ENCODE measurements at places on chromosomes 2 and 18.

GRCh38 chr2:196427986-196428634 is 211.4 kb upstream of the CCDC150 start:
- no peak for DNase-seq

GRCh38 chr2:217166241-217166850 is 306.5 kb upstream of the TNP1 start:
- peak; percentile 23 for DNase-seq

- DNase-seq, result no peak
Observed at GRCh38 chr2:224492531-224492930, 90.6 kb upstream of the FAM124B start.

- DNase-seq, result no peak
Observed at GRCh38 chr18:53859764-53860163, 364.7 kb downstream of the MBD2 start.

GRCh38 chr2:20476950-20477349 is 30.1 kb downstream of the RHOB start:
- no peak for DNase-seq

DNA sequence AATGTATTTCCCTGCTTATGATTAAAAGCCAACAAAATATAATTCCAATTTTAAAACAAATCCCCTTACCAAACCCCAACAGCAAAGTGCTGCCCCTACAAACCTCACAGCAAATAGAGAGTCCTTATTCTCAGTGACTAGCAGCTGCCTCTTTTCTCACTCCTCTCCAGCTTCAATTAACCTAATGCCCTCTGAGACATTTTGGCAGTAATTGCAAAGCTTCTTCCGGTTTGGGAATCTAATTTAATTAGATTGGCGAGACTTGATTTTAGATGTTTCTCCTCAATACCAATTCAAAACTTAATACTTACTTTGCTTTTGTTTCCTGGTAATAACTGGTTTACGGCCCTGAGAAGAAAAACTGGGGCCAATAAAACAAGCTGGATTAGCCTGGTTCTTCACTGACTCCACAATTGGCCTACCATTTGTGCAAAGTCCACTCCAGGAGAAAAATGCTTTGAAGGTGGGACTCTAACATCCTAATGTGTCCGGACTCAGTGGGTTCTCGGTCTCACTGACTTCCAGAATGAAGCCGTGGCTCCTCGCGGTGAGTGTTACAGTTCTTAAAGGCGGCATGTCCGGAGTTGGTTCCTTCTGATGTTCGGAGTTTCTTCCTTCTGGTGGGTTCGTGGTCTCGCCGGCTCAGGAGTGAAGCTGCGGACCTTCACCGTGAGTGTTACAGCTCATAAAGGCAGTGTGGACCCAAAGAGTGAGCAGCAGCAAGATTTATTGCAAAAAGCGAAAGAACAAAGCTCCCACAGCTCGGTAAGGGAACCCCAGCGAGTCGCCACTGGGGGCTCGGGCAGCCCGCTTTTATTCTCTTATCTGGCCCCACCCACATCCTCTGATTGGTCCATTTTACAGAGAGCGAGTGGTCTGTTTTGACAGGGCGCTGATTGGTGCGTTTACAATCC is 52.8 kb downstream of the SLC35F5 start:
- no peak for DNase-seq

GRCh38 chr2:164877927-164878326 is 36.3 kb upstream of the COBLL1 start:
- DNase-seq, result no peak

GRCh38 chr2:146392186-146392585 is 1452.6 kb upstream of the ACVR2A start:
- DNase-seq, result no peak

GRCh38 chr2:226403369-226403768 is 396.3 kb downstream of the IRS1 start:
- no peak for DNase-seq

- DNase-seq, result no peak
Observed at GRCh38 chr18:33593261-33593660, 15.2 kb downstream of the ASXL3 start.

DNA sequence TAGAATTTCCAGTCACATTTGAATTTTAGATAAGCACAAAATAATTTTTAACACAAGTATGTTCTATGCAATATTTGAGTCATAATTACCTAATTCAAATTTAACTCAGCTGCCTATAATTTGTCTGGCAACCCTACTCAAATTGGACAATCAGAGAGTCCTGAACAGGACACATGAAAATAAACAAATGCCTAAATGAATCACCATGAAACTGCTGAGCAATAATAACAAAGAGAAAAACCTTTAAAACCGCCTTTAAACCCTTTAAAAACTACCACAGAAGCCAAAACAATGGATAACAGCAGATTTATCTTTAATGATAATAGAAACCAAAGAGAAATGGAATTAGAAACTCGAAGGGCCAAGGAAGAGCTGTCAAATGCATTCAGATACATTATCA is 39.5 kb downstream of the ARL4C start:
- no peak for DNase-seq

- no peak for DNase-seq
Observed at GRCh38 chr2:172578054-172578453, 22.2 kb downstream of the PDK1 start.

DNA sequence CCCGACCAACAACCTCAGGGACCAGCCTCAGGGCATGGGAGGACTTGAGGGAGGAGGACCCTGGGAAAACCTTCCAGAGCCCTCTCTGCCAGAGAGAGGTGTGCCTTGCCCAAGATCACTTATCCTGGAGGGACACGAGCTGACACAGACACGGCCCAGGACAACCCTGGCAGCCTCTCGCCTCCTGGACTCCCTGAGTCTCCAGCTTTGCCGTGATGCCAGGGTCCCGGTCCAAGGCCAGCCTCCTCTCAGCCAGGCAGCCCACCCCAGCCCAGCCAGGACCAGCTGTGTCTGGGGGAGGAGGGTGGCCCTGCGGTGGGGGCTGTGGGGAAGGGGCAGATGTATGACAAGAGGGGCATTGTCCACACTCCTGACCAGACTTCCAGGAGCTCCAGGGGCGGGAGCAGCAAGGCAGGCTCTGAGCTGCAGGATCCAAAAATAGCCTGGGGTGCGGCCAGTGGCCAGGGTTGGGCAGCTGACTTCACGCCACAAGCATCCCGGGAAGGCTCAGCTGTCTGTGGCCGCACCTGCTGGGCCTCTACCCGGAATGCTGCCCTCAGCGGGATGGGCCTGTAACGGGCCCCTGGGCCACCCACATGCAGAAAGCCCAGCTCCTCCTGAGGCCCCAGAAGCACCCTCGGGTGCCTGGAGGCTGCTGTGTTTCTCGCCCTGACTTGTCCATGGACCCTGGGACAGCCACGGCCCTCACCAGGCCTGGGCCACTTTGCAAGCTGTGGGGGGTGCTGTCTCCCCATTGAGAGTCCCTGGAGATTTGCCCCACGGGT is 65.5 kb upstream of the GPC1 start:
- DNase-seq, result peak; percentile 77

- no peak for DNase-seq
Observed at GRCh38 chr2:237296756-237297155, 117.2 kb downstream of the COL6A3 start.

DNA sequence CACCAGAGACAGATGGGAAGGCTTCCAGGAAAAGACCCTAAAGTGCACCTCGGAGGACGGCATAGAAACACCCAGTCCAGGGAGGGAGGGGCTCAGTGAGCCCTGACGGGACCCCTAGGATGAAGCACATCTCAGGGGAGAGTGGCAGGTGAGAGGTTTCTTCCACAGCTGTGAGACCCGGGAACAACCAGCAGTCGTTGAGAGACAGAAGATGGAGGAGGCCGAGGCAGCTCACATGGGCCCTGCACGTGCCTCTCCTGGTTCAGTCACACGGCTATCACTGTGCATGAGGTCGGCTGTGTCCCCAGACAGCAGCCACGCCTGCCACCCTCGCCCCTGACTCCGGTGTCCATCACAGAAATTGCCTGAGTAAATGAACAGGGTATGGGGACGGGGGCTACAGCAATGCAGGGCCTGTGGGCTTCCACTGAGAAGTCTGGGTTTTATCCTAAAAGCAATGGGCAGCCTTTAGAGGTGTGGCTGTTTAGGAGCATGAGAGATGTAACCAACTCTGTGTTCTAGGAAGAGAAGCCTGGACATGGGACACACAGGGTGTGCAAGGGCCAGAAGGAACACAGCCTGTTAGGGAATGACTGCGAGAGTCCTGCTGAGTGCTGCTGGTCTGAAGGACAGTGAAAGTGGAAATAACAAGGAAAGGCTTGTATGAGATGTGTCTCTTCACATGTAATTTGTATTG is 102.0 kb downstream of the TMEM18 start:
- DNase-seq, result no peak

DNA sequence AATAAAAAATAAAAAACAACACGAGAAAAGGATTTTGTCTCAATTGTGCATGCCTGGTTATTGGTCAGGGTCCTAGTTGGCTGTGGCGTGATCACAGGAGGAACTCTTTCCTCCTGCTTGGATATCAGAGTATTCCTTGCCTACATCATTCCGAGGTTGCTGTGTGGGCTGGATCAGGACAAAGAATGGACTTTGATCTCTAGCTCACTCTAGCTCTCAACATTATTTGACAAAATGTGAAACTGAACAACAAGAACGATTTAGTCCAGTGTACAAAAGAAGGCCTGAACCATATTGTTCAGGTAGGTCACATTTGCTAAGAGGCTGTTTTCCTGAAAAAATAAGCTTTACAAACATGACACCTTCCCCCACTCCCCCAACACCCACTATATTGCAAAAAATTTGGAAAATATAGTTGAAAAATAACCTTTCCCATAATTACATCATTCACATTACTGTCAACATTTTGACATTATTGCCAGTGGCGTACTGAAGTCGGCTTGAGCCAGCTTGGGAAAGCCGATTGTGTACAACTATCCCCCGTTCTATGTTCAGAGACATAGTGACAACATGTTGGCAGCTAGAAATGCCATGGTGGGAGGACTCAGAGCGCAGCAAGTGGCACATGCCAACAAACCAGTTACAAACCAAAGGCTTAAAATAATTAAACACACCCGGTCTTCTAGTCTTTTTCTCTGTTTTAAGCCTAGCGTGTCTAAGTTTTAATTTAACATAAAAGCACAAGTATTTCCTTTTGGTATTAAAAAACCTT is 179.0 kb downstream of the LPIN1 start:
- DNase-seq, result no peak

DNA sequence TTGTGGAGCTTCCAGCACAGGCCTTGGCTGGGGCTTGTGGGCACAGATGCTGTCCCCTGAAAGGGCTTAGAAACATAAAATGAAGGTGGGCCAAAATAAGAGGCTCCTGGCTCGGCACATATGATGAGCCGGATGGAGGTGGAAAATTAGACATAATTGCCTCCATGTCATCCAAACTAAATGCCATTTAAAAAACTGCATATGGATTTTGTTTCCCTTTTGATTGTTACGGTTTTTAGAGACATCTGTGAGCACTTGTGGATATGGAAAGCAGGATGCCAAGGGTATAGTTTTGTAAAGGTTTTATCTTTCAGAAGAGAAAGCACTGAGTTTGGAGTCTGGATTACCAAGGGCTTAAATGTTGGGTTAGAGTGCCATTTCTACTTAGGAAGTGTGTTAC is 498.3 kb downstream of the RIT2 start:
- DNase-seq, result no peak

DNA sequence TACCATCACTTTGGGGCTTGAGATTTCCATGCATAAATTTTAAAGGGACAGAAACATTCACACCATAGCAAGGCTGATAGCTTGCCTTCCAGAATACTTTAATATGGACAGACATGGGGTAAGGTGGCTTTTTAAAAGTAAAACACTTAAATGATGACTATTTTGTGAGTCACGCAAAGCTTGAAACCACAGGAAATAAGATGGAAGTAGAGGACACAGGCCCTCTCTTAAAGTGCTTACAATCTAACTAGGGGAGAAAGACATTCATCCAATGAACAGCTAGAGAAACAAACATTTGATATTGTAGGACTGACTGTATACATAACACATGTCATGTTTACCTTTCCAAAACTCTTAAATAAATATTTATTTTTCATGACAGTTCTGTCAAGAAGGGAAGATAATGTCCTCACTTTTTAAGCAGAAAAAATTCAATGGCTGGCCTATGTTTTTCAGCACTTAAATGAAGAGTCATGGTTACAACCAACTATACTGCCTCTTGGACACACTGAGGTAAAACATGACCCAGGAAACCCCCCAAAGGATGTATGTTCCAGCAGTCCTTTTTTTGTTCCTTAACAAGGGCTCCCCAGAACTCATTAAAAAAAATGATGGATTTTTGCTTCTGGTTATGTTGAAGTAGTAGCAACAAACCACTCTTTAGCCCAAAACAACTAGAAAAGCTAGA is 120.0 kb upstream of the RBMS1 start:
- DNase-seq, result peak; percentile 36

DNA sequence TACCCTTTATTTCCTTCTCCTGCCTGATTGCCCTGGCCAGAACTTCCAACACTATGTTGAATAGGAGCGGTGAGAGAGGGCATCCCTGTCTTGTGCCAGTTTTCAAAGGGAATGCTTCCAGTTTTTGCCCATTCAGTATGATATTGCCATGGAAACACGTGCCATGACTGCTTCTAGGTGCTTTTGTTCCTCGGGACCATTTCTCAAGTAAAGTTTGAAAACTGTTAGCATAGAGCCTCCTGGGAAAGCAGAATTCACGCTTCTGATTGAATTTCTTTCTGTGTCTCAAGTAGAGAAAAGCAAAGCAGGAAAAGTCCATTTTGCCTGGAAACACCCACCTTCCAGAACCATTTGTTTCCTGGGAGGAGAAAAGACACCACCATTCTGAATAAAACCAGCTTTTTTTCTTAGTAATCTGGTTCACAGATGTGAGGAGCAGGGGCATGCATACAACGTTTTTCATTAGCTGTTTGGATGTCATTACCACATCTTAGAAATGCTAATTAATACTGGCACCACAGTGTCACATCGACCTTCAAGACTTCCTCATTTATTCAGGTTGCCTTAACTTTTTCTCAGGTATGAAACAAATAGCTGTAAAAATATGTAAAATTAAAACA is 39.0 kb upstream of the ZBTB14 start:
- DNase-seq, result no peak

- DNase-seq, result no peak
Observed at GRCh38 chr2:201139836-201140604, 24.1 kb downstream of the CFLAR start.

GRCh38 chr2:191854382-191855372 is 7.8 kb upstream of the CAVIN2 start:
- DNase-seq, result no peak

DNA sequence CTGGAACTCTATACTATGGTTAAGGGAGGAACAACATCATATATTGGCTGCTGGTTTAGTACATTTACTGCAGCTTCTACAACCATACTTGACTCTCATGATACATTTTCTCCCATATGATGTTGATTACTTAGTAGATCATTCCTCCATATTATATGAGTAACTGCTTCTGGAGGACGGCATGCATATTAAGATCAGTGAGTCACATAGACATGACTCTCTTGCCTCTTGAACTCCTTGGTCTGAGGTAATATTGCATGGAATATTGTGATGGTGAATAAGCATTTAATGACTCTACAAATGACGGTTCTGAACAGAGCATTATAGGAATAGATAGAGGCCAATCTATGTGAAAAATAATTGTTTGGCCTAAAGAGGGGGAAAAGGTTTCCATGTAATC is 418.8 kb upstream of the SPHKAP start:
- no peak for DNase-seq

DNA sequence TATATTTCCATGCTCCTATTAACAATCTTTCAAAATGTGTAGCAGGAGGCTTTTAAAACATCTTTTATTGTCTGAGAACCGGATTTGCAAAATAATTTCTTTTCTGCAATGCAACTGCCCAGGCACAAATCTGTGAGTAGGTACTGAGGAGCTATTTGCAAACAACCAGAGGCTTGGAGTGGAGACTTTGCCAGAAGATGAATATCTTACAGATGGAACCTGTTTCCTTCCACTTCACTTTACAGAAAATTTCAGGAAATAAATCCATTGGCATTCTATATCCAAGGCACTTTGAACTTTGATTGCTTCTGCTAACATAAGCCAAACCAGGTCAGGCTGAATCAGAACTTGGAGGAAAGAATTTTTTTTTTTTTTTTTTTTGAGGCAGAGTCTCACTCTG is 237.4 kb upstream of the REV1 start:
- DNase-seq, result no peak
